Natural killer cell treated with Interleukin-12 subunit alpha and Interleukin-12 subunit beta and Interleukin-15 and Interleukin-18, amount 100 ng/mL, for 72 hours (primary cell): ENCODE measurements at places on chromosomes 12 and 14. TPM values are rescaled to one million over a fixed set of nuclear protein-coding genes. Genes with fewer than 3 reads are reported as not detected.

ALG10 gene
- total RNA-seq: 17.2 TPM

CACNA2D4 gene
- 12.1 TPM for total RNA-seq

CAMKK2 gene
- 48.4 TPM for total RNA-seq

AQP6 gene
- total RNA-seq: not detected

IL31 gene
- not detected for total RNA-seq

ST8SIA1 gene
- 0.19 TPM for total RNA-seq

IAPP gene
- total RNA-seq: not detected

ANHX gene
- total RNA-seq: not detected

CCDC184 gene
- total RNA-seq: not detected

CYP27B1 gene
- total RNA-seq: 18.8 TPM

CLEC4D gene
- total RNA-seq: not detected

SLC25A47 gene
- not detected for total RNA-seq
